Progenitor cell of endocrine pancreas (in vitro differentiated cells): ENCODE measurements at places on chromosomes 1 and 21. TPM values are rescaled to one million over a fixed set of nuclear protein-coding genes. Genes with fewer than 3 reads are reported as not detected.

DNA sequence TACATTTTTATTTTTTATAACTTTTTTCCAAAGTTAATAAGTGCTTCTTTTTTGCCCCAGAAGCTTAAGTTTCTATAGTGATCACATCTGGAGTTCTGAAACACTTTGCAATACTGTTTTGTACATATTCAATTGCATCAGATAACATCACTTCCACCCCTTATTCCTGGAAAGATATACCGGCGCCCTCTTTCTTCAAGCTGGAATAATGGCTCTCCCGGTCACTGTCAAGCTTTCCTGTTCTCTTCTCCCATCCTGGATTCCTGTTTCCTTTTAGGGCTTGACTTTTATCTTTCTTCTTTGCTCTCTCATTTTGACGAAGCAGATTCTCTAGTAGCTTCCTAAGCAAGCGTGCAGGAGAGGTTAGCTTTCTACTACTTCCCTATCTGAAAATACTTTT, 1866.8 kb downstream of the MRPL39 start:
- no peak for DNase-seq

GRCh38 chr1:25501235-25502058, 42.0 kb upstream of the LDLRAP1 start:
- no peak for DNase-seq

DNA sequence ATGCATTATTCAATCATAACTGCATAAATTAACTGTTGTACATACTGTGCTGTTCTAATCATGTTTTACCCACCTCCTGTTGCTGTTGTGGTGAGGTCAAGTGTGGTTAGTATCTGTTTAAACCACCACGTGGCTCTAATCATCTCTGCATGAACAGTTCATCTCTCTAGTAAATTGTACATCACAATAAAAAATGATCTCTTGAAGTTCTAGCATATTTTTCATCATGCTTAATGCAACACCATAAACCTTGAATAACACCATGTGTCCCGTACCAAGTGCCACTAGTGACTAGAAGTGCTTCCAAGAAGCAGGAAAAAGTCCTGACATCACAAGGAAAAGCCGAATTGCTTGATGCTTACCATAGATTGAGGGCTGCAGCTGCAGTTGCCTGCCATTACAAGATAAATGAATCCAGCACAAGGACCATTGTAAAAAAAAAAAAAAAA, 51.7 kb downstream of the SNRPE start:
- no peak for DNase-seq

- DNase-seq, result no peak
Measured at GRCh38 chr1:193309936-193310475, 123.6 kb upstream of the B3GALT2 start.

- DNase-seq, result no peak
Measured at GRCh38 chr1:115295904-115296696, 41.9 kb downstream of the NGF start.

- no peak for DNase-seq
Measured at GRCh38 chr21:33390479-33390878, 12.7 kb upstream of the IFNGR2 start.

GRCh38 chr1:211531194-211532087, 39.5 kb upstream of the RD3 start:
- no peak for DNase-seq

DNA sequence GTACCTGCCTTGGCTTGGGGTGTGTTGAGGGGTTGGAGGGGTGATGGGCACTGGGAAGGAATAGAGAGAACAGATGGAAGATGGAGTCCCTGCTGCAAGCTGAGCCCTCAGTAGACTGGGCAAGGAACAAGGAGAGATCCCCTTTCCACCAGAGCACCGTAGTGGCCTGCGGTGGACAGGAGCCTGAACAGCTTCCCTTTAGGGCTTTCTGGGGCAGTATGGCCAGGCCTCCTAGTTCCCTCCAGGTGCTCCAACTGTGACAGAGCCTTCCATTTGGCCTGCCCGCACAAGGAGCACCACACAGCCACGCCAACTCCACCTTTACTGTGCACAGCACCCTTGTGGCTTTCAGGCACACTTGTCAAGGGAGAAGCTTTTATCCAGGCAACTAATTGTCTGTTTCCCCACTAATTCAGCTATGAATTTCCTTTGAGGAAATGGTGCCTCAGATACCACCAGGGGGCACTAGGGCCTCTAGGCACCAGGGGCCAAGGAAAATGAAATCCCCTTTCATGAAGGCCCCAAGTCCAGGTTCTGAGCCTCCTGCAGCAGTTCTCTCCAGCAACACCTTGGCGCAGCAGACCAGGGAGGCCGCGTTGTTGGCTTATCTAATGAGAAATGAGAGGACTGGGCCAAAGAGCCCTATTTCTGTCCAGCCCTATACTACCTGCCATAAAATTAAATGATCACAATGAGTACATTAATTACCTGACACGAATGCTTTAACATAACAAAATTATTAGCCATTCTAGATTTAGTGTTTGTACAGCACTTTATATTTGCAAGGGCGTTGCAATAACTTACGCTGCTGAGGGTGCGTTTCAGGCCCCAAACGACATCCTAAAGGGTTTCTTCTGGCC, 23.1 kb upstream of the ERI3 start:
- DNase-seq, result peak; percentile 40

- no peak for DNase-seq
Measured at GRCh38 chr1:197519741-197520334, 251.8 kb downstream of the CRB1 start.

DNA sequence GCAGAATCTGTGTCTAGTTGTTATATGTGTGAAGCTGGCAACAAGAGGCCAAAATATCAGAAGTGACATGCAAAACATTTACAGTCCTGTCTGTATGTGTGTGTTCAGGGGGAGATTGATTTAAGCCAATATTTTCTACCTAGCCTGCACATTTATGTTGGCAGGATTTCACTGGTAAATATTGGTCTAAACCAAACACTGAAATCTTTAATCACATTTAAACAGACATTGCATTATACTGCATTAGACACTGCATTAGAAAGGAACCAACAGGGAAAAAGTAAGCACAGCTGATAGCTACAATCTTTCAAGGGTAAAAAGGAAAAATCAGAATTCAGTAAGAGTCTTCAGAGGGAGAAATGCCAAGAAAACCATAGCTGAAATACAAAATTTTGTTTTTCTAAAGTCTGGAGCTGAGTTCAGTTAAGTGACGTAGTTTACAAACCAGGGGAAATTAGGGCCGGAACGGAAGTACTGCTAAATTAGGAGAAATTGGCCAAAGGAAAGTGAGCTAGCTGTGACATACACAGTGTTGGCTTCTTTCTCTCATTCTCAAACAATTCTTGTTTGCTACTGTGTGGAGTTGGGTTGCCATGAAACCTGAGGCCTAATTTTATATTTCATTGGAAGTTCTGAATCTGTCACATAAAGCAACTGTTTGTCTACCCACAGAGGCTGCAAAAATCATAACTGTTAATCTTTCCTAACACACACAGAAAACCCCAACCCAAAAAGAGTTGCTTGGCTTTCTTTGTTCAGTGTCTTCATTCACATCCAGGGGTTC, 217.3 kb upstream of the SGIP1 start:
- DNase-seq, result no peak

DNA sequence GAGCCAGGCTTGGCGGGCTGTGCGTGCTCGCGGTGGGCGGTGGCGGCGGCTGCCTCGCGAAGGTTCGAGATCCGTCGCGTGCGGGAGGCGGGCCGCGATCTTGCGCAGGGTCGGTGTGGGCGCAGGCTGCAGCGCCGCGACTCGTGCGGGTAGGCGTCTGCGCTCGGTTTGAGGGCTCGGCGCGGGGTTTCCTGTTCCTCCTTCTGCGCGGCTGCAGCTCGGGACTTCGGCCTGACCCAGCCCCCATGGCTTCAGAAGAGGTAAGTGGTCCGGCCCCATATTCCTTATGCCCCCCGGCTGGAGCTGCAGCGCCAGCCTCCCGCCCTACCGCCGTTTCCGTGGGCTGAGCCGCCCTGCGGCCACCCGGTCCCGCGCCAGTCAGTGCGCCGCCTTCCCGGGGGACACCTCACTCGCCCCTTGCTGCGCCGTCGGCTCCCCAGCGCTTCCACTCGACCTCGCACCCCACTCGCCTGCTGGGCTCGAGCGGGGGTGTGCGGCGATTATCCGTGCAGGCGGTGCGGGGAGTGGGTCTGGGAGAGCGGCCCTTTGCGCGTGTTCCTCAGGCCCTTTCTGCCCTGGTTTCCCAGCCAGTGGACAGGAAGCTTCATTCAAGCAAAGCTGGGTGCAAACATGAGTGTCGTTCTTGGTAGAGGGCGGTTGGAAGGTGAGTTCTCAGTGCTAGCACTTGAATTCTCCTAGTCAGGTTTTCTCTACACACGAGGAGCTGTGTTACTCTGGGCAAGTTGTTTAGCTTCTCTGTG, at the start of gene CACYBP:
Gene CACYBP (plus strand): TSS at position 12 of the 761 bp plus-strand sequence. CDS start 234 bp downstream, at position 246.
- no peak for DNase-seq

DNA sequence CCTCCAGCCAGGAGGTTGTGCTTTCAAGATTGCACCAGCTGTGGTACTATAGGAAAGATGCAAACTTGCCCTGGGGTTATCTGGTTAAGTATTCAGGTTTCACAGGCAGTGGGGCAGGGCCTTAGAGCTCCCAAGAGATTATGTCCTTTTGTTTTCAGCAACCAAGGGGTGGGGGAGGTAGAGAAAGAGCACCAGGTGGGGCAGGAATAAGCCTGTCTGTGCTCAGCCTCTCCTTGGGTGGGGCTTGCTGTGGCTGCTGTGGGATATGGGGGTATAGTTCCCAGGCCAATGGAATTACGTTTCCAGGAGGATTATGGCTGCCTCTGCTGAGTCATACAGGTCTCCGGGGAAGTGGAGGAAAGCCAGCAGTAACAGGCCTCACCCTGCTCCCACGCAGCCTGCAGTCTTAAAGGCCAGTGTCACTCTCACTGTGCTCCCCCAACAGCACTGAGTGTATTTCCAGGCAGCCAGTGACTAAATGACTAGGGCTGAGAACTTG, 508.6 kb downstream of the RWDD3 start:
- DNase-seq, result no peak

GRCh38 chr1:167110586-167110985, 16.7 kb downstream of the STYXL2 start:
- DNase-seq, result no peak

- no peak for DNase-seq
Measured at GRCh38 chr1:179929955-179930798, 24.4 kb upstream of the CEP350 start.

- DNase-seq, result no peak
Measured at GRCh38 chr1:98360864-98361263, 300.7 kb upstream of the SNX7 start.

DNA sequence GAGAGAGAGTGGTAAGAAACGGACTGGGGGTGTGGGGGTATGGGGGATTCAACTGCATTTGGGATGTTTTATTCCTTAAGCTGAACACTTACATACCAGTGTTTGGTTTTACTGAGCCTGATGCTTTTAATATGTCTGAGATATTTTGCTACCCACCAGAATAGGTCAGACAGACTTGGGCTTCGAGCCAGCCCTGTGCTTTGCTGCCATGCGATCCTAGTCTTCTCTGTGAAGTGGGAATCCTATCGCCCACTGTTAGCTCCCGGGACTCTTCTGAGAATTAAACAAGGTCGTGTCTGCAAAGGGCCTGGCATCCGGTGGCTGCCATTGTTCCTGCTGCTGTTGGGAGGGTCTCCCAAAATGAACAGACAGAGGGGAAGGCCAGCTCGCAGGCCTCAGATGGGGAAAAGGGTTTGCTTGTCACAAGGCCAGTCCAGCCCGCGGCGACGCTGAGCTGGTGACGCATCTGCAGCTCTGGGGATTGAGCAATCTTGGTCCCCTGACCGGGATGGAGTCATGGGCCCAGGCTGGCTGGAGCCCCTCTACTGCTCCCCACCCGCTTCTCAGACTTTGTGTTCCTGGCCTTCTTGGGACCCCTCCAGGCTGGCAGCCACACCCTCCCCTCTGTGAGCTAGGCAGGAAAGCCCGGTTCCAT, 26.9 kb upstream of the ECE1 start:
- no peak for DNase-seq

The LEMD1 gene
- total RNA-seq, result 13.9 and 15.2 TPM in 2 replicates

The UQCRH gene
- 221 and 228 TPM in 2 replicates for total RNA-seq

The CXADR gene
- 58.1 and 65.9 TPM in 2 replicates for total RNA-seq

The ACTL8 gene
- total RNA-seq, result not detected in 2 replicates

The RORC gene
- 0.09 TPM in 1 of 2 replicates, not detected in the other for total RNA-seq

The MASP2 gene
- not detected in 2 replicates for total RNA-seq

The CDCA8 gene
- total RNA-seq, result 19.3 and 20.6 TPM in 2 replicates

The RXRG gene
- total RNA-seq, result 2.2 and 3.0 TPM in 2 replicates

The PYHIN1 gene
- not detected in 2 replicates for total RNA-seq

The TTC39A gene
- total RNA-seq, result 22.4 and 26.0 TPM in 2 replicates

The OR14K1 gene
- 0.33 TPM in 1 of 2 replicates, not detected in the other for total RNA-seq

The SARS1 gene
- total RNA-seq, result 135 TPM in 2 replicates
